Stromal cell of bone marrow (primary cell): ENCODE measurements at places on chromosomes 5 and 9.

DNA sequence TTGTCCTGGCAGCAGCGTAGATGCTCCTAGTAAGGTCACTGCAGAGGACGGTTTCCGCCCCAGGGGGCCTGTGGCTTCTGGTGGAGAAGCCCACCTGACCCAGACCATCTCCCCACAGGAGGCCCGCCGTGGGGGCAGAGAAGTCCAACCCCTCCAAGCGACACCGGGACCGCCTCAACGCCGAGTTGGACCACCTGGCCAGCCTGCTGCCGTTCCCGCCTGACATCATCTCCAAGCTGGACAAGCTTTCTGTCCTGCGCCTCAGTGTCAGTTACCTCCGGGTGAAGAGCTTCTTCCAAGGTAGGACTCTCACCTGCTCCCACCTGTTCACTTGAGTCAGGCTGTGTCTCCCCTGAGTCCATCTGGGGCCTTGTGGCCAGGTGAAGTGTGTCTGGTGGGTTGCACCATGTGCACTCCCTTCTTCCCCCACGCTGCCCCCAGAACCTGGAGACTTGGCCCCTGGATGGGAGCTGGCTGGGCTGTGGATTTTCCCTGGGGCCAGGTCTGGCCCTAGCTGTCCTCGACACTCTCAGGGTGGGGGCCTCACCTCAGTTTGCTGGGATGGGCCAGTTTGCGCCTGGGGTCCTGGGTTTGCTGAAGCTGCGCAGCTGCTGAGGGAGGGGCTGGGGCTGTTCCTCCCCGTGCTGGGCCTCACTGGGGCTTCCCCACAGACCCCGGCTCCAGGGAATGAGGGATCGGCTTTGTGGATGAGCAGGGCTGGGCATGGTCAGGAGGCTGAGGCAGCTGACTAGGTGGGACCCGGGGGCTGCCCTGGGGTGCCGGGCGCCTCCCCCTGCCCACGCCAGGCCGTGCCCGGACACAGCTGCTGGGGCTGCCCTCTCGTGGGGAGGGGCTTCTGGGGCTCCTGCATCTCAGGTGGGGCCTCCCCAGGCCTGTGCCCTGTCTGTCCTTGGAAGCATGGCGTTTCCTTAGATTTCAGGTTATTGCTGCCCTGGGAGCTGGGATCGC is 32.4 kb downstream of the AHRR start:
- no peak for DNase-seq

DNA sequence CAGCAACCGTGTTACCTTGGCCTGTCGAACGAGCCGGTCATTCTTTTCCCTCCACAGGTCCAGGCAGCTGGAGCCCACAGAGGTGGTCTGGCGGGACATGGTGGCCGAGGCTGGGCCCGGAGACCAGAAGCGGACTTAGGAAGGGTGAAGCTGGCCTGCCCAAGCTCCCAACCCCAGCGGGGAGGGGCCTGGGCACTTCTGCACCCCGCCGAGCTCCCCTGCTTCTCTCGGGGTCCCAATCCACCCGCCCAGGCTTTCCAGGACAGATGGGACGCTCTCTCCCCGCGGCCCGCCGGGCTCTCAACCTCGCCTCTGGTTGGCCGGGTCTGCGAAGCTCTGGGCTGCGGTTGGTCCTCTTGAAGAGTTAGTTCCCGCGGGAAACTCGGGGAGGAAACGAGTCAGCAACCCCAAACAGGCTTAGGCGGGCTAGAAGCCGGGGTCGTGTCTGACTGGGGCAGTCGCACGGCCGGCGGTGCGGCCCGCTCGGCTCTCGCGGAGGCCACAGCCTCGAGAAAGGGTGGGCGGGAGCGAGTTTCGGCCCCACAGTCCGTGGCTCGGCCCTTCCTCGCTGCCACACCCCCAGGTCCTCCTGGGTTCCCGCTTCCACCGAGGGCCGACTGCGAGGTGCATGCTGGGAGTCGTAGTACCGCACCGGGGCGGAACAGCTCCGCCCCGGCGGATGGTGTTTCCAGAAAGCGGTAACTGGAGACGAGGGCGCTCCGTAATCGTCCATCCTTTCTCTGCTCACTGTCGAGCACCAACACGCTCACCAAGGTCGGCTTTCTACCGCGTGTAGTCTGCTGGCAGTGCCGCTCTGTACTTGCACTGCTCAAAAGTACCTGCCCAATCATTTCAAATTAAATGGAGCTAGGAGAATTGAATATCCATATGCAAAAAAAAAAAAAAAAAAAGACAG is at the start of gene FANCG:
FANCG (minus strand) TSS at position 517 of the 916 bp plus-strand sequence; CDS start at position 99, 418 bp downstream.
- peak; percentile 89 for DNase-seq

- DNase-seq, result no peak
These were observed 16.5 kb downstream of the EPB41L4B start for GRCh38 chr9:109304347-109304746.

DNA sequence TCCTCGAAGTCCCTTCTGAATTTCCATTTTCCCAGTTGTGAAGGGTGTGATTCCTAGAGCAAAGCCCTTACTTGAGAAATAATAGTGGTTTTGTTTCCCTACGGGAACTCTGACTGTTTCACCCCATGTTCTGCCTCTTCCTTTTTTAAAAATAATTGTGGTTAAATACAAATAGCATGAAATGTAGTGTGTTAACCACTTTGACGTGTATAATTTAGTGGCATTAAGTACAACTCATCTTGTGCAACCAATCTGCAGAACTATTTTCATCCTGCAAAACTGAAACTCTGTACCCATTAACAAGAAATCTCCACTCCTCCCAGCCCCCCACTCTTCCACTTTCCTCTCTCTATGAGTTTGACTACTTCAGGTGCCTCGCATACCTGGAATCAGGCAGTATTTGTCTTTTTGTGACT is 35.6 kb upstream of the HAND1 start:
- peak; percentile 31 for DNase-seq

DNA sequence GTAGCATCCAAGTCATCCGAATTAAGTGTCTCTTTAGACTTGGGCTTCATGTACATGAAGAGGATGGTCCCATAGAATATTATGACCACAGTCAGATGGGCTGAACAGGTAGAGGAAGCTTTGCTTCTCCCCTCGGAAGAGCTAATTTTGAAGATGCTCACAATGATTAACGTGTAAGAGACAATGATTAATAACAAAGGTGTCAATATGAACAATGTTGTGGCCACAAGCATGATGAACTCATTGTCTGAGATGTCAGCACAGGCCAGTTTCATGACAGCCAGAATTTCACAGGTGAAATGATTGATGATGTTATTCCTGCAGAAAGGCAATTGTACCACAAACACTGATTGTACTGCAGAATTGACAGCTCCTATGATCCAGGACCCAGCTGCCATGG is 626 bp downstream of the OR13C2 start:
- DNase-seq, result no peak

DNA sequence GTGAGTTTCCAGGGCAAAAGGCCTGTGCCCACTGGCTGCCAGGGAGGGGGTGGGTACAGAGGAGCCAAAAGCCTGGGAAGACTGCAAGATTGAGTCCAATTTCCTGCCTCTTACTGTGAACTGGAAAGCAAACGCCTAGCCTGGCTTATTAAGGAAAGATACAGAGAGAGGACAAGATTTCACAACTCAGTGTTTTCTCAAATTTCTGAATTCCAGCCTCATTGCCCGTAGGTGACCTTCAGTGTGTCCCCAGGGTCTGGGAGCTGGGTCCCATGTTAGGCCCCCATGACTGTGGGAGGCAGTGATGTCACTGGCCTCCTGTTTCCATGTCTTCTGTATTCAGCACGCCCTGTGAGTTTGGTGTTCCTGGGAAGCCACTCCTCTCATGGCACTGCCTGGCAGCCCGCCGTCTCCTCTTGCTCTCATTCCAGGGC is 60.6 kb upstream of the PTPN3 start:
- DNase-seq, result no peak

DNA sequence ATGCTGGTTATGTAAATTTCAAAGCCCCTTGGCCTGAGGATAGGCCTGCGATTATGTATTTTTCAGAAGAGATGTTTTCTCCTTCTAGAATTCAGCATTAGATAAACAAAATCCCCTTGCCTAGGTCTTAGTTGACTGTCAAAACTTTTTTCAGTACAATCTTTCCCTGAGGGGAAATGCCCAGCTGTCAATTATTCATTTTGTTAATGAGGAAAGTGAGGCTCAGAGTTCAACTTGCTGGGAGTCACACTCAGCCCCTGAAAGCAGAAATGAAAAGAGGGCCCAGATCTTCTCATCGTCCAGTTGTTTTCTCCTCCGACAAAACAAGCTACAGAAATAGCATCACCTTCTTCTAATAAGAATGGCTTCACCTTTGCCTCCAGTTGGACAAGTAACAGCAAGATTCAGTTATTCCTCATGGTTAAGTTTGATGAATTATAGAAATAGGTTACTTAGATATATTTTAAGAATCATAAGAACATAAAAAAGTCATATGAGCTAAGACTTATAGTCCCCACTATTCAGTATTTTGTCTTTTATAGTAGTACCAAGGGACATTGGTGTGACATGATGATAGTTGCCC is 627.1 kb upstream of the WWC1 start:
- no peak for DNase-seq

DNA sequence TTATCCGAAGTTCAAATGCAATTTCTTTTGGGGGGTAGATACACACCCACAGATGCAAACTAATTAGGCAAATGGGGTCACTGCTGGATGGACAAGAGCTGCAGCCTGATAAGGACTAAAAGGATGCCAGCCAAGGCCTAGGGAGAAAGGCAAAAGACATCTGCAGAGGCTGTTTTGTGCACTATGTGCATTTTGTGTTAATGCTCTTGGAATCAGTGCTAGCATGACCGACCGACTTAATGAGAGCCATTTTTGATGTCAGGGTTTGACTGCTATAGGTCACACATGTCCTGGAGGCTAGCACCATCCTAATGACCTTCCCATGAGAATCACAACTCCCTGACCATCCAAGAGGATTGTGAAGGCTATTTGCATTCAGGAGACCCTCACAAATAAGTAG is 34.6 kb downstream of the PLAC8L1 start:
- no peak for DNase-seq

DNA sequence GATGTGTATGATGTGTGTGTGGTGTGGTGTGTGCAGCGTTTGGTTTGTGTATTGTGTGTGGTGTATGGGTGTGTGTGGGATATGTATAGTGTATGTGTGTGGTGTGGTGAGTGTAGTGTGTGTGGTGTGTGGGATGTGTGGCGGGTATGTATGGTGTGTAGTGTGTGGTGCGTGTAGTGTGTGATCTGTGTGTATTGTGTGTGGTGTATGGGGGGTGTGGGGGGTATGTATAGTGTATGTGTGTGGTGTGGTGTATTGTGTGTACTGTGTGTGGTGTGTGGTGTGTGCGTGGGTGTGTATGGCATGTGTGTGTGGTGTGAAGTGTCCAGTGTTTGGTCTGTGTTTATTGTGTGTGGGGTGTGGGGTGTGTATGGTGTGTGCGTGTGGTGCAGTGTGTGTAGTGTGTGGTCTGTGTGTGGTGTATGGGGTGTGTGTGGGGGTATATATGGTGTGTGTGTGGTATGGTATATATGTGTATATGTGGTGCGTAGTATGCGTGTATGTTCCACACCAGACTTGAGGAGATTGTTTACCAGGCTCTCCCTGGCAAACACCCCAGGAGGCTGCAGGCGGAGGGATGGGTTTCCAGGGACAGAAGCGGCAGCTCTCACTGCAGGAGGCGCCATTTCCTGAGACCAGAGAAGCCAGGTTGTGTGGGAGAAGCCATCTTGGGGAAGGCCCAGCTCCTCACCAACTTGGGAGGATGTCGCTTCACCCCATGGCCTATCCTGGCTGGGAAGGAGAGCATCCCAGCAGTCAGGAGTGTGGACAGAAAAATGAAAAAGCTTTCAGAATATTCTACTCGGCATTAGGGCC is 138.1 kb downstream of the NXNL2 start:
- no peak for DNase-seq

- DNase-seq, result no peak
These were observed 33.7 kb downstream of the ELP1 start for GRCh38 chr9:108900176-108900575.

- DNase-seq, result no peak
These were observed 13.2 kb upstream of the CEL start for GRCh38 chr9:133048595-133048994.

DNA sequence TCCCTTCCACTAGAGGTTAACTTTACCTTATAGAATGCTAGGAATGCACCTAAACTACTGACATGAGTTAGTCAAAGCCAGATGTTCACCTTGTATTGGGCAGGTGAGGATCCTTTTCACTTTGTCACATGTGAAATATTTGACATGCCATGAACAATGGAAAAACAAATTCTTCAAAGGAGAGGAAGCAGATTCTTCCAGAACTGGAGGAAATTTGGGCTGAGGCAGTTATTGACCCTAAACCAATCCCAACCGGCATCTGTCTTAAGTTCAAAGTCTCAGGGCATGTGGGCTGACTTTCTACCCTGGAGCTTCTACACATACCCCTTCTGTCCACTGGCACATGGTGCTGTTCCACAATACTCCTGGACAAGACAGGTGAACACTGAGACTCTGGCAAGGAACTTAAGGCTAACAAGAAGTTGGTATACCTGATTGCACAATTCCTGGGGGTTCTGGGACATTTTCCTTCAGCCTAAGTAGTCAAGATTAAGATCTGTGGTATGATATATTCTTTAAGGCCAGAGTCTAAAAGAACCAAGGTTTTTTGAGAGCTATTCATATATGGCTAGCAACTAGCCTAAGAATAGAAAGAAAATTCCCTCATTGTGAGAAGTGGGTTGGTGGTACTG is 2.6 kb downstream of the VLDLR start:
- no peak for DNase-seq

DNA sequence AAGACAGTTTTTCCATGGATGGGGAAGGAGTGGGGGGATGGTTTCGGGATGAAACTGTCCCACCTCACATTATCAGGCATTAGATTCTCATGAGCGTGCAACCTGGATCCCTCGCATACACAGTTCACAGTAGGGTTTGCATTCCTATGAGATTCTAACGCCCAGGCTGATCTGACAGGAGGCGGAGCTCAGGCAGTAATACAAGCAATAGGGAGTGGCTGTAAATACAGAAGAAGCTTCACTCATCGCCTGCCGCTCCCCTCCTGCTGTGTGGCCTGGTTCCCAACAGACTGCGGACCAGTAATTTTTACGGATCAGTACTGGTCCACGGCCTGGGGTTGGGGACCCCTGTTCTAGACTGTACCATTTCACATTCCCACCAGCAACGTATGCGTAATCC is 68.3 kb upstream of the OTULINL start:
- DNase-seq, result no peak

DNA sequence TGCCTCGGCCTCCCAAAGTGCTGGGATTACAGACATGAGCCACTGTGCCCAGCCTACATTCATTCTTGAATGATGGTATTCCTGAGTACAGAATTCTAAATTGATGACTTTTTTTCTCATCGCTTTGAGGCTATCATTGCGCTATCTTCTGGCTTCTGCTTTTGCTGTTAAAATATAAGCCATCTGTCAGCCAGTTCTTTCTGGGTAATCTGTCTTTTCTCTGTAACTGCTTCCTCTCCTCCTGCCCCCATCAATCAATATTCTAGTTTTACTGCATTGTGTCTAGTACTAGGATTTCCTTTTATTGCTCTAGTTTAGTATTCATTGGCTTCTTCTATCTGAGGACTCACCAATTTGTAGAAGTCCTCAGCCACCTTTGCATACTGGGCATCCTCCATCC is 89.0 kb downstream of the PLPP1 start:
- DNase-seq, result no peak

GRCh38 chr5:38190111-38190510 is 68.2 kb upstream of the EGFLAM start:
- DNase-seq, result no peak
